ENCODE measurements at places on chromosomes 1 and 21. TPM values are rescaled to one million over a fixed set of nuclear protein-coding genes. Genes with fewer than 3 reads are reported as not detected.

The LMX1A gene
- total RNA-seq: not detected

The FNDC5 gene
- 3.1 TPM for total RNA-seq

The UBE2U gene
- total RNA-seq: 0.34 TPM

The LDLRAD1 gene
- 6.3 TPM for total RNA-seq

The RXRG gene
- not detected for total RNA-seq

GRCh38 chr1:20141001-20141400 is 1.9 kb downstream of the PLA2G2F start:
- DNase-seq: no peak

- DNase-seq: no peak
These were observed 43.8 kb upstream of the PRRX1 start for GRCh38 chr1:170620164-170620563.

DNA sequence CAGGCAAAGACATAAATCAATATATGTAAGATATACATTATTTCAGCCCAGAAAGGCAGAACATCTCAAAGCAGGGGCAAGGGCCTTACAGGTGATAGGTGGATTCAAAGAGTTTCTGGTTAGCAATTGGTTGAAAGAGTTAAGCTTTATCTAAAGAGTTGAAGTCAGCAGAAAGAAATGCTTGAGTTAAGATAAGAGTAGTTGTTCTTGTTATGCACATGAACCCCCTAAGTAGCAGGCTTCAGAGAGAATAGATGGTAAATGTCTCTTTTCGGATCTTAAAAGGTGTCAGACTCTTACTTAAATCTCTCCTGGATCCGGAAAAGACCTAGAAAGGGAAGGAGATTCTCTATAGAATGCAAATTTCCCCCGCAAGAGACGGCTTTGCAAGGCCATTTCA is 8.3 kb upstream of the ZBTB40 start:
- no peak for DNase-seq

DNA sequence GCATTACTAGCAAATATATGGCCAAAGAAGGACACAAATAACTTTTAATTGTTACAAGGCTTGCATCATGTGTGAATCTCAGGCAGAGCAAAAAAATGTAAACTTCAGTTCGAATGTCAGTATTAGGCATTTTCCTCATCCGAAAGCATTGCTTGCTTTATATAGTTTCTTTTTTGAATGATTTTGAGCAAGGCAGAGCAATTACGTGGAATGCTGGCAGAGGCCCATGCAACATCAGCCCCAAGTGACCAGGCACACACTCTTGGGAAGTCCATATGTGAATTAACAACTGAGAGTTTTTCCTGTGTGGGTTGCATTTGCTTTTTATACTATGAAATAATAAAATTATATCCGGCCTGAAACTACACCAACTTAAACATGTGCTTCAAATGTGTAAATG is 274.8 kb downstream of the PTPRC start:
- DNase-seq: no peak

DNA sequence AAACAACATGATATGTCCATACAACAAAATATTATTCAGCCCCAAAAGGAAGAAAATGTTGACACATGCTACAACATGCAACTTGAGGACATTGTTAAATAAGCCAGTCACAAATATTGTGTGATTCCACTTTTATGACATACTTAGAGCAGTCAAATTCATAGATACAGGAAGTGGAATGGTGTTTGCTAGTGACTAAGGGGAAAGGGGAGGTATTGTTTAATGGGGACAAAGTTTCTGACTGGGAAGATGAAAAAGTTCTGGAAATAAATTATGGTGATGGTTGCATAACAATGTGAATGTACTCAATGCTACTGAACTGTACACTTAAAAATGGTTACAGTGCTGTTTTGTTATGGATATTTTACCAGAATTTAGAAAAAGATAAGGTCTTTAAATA is 77.7 kb downstream of the RHOU start:
- DNase-seq: no peak

DNA sequence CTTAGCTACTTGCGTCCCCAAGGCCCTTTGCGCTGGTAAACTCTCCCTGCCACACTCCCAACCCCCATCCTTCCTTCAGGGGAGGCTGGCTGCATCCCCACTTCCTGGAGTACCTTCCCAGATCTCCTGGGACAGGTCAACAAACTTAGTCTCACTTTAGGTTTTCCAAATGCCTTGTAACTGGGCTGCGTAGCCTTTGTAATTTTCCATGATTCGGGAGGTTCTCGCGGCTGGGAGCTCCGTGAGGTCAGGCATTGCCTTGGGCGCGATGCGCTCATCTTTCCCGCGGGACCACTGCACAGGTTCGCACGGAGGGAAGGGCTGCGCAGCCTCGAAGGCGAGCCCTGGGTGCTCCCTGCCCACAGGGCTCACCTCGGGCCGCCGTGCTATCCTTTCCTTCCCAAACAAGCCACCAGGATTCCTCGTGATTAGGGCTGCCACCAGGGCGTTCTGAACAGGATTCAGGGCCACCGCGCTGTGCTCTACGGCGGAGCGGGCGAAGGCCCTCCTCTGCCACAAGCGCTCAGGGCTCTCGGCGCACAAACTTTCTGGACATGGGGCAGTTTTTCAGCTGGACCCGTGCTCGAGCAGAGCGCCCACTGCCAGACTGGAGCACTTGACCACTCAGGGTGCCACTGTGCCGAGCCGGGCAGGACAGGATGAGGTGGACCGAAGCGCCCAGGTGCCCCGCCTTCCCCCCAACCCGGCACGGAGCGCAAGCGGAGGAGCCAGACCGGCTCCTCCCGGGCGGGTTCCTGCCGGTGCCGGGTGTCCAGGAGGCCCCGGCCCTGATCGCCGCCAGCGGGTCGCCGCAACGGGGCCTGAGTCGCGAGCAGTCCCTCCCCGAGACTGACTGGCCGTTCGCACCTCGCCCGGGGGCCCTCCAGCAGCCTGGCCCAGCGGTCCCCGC is 1.1 kb downstream of the TMPRSS2 start:
- DNase-seq: peak; percentile 85

GRCh38 chr1:213227458-213227857 is 176.4 kb downstream of the RPS6KC1 start:
- DNase-seq: no peak

- DNase-seq: no peak
These were observed 34.8 kb downstream of the ANKRD13C start for GRCh38 chr1:70319750-70320149.

- peak; percentile 35 for DNase-seq
These were observed 56.5 kb upstream of the CTPS1 start for GRCh38 chr1:40922969-40923368.

- DNase-seq: no peak
These were observed 110.3 kb downstream of the TIAM1 start for GRCh38 chr21:31233711-31234110.

GRCh38 chr1:21904704-21905520 is 32.2 kb downstream of the HSPG2 start:
- peak; percentile 73 for DNase-seq

GRCh38 chr1:8147956-8148355 is 121.8 kb upstream of the ERRFI1 start:
- no peak for DNase-seq

All from upper lobe of left lung (tissue), 6 donors.